Epithelial cell of umbilical artery (primary cell): ENCODE measurements at places on chromosomes 11 and 22. TPM values are rescaled to one million over a fixed set of nuclear protein-coding genes. Genes with fewer than 3 reads are reported as not detected.

The TEX54 gene
- total RNA-seq, result not detected in 2 replicates

The LMO2 gene
- total RNA-seq, result 27.0 and 42.7 TPM in 2 replicates

The FAT3 gene
- total RNA-seq, result under 0.01 TPM in 2 replicates

The SMIM38 gene
- total RNA-seq, result not detected in 2 replicates

The OR6T1 gene
- total RNA-seq, result not detected in 2 replicates

The RIBC2 gene
- 0.32 and 1.4 TPM in 2 replicates for total RNA-seq

The KRTAP5-2 gene
- total RNA-seq, result not detected in 2 replicates

The GNG3 gene
- 0.32 TPM in 1 of 2 replicates, not detected in the other for total RNA-seq

The SEPTIN5 gene
- 16.6 and 17.0 TPM in 2 replicates for total RNA-seq

The VWCE gene
- 1.6 and 2.3 TPM in 2 replicates for total RNA-seq

The SLCO2B1 gene
- 0.30 TPM in 1 of 2 replicates, not detected in the other for total RNA-seq

The THRSP gene
- not detected in 2 replicates for total RNA-seq

The APOA5 gene
- total RNA-seq, result not detected in 2 replicates

The SLC37A2 gene
- under 0.01 and 0.30 TPM in 2 replicates for total RNA-seq

The MS4A4A gene
- total RNA-seq, result not detected in 2 replicates

The PRRG4 gene
- total RNA-seq, result under 0.01 and 0.15 TPM in 2 replicates

The MLC1 gene
- total RNA-seq, result not detected in 2 replicates

The PRR5L gene
- total RNA-seq, result 11.0 and 12.9 TPM in 2 replicates

The YPEL4 gene
- under 0.01 TPM in 1 of 2 replicates, not detected in the other for total RNA-seq

The PDE3B gene
- total RNA-seq, result 0.76 and 2.6 TPM in 2 replicates

The OR51B4 gene
- total RNA-seq, result not detected in 2 replicates

The SPI1 gene
- total RNA-seq, result not detected in 2 replicates
